ENCODE measurements at places on chromosomes 3 and 15.

GRCh38 chr3:133963657-133964396 lies 65.9 kb downstream of the SLCO2A1 start:
- DNase-seq, result no peak

DNA sequence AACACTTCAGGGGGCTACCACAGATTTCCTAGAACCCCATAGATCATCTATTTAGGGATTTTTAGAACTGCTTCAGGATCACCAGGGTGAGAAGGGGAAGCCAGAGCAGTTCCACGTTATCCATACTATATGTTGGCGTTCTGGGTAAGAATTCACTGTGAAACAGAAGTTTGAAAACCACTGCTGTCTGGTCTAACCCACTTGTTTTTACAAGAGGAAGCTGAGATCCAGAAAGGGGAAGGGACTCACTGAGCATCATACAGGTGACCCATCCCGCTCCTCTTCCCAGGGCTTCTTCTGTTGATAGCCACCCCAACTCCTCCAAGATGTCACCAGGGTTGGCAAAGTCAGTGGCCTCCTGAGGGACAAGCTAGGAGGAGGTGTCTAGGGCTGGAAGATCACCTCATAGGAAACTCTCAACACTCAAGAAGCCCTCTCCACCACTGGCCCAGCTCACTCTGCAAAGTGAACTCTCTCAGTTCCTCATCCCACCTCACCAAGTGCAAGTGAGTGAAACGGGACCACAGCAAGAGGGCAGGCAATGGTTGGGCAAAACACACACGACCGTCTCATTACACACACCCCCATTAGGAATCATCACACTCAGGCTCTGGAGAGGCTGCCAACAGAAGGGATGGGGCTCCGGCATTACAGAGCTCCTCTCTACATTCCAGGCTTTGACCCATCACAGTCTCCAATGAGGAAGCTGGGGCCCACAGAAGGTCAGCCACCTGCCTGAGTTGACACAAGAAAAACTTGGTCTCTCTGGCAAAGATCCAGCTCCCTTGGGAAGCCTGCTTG lies 1.8 kb downstream of the DAPK2 start:
- no peak for DNase-seq

DNA sequence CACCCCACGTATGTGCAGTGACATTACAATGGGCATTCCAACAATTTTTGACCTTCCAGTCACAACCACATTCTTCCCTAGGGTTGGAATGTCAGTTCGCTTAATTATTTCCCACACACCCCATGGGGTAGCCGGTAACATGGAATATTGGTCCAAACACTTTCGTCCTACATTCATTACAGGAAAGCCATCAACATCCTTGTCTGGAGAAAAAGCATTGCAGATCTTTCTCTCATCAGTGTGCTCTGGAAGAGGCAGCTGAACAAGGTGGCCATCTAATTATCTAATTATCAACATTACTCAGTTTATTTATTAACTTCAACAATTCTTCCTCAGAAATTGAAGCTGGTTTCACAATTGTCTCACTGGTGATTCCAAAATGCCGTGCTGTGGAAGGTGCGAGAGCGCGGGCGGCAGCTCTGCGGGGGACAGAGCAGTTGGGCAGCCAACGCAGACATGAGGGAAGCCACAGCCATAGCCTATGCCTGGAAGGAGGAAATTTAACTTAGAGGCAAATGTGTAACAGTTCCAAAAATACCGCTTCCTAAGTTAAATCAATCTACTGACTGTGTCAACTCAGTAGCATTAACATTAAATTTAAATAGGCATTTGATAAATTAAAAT lies 1158.9 kb upstream of the EPHA6 start:
- DNase-seq, result no peak

GRCh38 chr3:195260280-195260905 lies 10.6 kb downstream of the XXYLT1 start:
- DNase-seq, result no peak

GRCh38 chr3:176375519-176375918 lies 821.8 kb downstream of the TBL1XR1 start:
- no peak for DNase-seq

All from nephron progenitor cell (in vitro differentiated cells).